Activated naive CD8-positive, alpha-beta T cell treated with anti-CD3 and anti-CD28 coated beads for 36 hours (primary cell): ENCODE measurements at places on chromosomes 5 and 9. TPM values are rescaled to one million over a fixed set of nuclear protein-coding genes. Genes with fewer than 3 reads are reported as not detected.

DNA sequence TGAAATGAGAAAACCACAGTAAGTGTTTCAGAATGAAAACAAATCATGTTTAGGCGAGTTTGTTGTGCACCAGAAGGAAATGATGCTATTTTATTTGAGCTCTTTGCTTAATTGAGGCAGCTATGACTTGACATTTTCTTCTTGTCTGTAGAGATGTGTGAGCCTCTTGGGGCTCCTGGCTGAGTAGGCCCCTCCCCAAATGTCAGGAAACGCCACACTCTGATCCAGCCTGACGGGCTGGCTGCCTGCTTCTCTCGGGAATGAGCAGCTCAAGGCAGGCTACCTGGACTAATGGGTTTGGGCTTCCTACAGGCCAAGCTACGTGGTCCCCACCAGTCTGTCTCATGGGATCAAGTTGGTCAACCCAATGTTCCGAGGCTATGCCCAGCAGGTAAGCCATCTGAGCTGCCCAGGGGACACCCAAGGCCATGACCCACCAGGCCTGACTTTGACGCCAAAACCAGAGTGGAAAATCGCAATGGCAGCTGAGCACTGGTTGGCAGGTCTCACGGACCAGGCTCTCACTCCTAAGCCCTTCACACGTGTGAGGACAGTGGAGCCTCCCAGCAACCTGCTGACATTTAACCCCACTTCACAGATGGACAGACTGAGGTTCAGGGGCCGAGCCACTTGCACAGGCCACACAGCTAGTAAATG is 29.9 kb downstream of the USP20 start:
- peak overlapping the region; percentile 92 for H3K27ac ChIP-seq
- H3K4me3 ChIP-seq = no peak overlapping the region
- DNase-seq = no peak
- H3K4me1 ChIP-seq = peaks cover 72% of the 10 kb centered on the region
- H3K36me3 ChIP-seq = peaks cover 45% of the 10 kb centered on the region

Gene FOXD4L3
- not detected for total RNA-seq

DNA sequence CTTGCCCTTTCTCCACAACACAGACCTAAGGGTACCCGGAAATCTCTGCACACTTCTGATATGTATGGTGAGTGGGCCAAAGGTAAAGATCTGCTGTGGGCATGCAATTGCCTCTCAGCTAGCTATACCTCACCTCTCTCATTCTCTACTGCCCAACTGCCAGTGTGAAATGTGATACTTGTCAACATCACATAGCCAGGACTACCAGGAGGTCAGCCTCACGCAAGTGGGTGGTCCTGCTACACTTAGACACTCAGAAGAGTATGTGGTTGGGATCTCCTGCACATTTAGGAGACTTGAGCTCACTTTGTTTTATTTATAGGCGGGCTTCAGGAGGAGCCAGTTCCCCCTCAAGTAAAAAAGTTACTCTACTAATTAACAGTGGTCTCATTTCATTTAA is 88.0 kb upstream of the MAN2A1 start:
- H3K4me3 ChIP-seq = no peak overlapping the region
- H3K4me1 ChIP-seq = no peaks in the 10 kb centered on the region
- H3K27me3 ChIP-seq = no peaks in the 10 kb centered on the region
- no peak overlapping the region for H3K27ac ChIP-seq

DNA sequence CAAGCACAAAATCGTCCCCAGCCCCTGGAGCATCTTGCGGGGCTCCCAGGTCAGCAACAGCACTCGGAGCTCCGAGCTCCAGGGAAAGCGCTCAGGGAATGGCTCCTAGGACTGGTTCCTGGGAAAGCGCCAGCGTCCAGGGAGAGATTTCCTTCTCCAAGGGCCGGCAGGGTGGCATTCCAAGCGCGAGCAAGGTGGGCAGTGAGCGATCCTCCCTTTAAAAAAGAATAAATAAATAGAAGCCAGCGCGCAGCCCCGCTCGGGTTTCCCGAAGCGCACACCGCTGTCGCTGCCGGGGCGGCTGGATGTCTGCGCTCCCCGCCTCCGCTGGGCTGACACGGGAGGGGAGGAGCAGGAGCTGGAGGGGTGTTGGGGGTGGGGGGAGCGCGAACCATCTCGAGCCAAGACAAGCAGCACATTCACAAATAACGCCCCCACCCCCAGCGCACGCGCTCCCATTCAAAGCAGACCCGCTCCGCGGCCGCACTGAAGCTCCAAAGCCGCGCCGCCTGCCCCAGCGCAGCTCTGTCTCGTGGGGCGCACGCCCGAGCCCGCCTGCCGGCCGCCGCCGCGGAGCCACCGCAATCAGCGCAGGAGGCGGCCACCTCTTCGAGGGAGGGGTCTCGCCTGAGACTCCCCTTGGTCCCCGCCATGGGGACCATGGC is 327.4 kb downstream of the SH3GL2 start:
- H3K4me3 ChIP-seq = no peak overlapping the region
- H3K36me3 ChIP-seq = no peaks in the 10 kb centered on the region
- H3K27me3 ChIP-seq = peaks cover 38% of the 10 kb centered on the region
- no peak for DNase-seq
- no peak overlapping the region for H3K27ac ChIP-seq

- DNase-seq = no peak
- H3K27me3 ChIP-seq = no peaks in the 10 kb centered on the region
- H3K27ac ChIP-seq = no peak overlapping the region
- peaks cover 30% of the 10 kb centered on the region for H3K36me3 ChIP-seq
These were observed 5.3 kb downstream of the MACROH2A1 start for GRCh38 chr5:135393691-135394090.

Gene SEMA5A
- not detected for total RNA-seq

DNA sequence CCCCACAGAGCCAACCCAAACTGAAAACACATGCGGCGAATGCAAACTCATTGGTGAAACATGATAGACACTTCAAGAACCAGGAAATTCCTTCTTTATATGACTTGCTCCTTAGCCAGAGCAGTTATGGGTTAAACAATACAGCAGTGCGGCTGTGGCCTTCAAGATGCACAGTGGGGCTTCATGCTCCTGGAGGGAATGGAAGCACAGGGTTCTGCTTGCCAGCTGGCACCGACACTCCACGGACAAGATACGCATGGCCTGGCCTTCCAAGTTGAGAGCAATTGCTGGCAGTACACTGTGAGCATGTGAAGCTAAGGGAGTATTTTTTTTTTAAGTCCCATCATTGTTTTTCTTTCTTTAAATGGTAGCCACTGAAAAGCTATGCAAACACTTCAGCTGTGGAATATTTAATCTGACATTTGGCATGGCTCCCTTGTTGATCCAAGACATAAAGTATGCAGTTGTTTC is 451.6 kb upstream of the CD180 start:
- H3K36me3 ChIP-seq = no peaks in the 10 kb centered on the region
- no peak for DNase-seq
- no peak overlapping the region for H3K27ac ChIP-seq
- no peak overlapping the region for H3K4me3 ChIP-seq
- H3K4me1 ChIP-seq = peaks cover 10% of the 10 kb centered on the region

Gene WDR38
- not detected for total RNA-seq

Gene EQTN
- not detected for total RNA-seq

GRCh38 chr5:172156541-172156994 is 31.5 kb downstream of the STK10 start:
- peak overlapping the region; percentile 52 for H3K27ac ChIP-seq
- H3K4me1 ChIP-seq = peaks cover 57% of the 10 kb centered on the region
- no peaks in the 10 kb centered on the region for H3K27me3 ChIP-seq

Gene CARTPT
- total RNA-seq = not detected

DNA sequence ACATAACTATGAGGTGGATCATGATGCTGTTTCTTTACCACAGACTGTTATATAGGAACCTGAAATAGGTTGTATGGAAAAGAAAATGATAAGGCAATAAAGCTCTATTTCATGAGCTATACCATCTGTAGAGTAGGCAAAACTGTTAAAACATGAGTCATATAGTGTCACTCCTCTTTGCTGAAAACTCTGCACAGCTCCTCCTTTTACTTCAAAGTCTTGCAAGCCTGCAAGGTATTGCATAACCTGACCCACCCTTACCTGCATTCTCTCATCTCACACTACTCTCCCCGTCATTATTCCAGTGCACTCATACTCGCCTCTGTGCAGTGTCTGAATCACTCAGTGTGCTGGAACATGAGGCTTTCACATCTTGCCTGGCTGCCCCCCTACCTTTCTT is 790.1 kb downstream of the EFNA5 start:
- H3K4me1 ChIP-seq = no peaks in the 10 kb centered on the region
- no peak overlapping the region for H3K27ac ChIP-seq
- H3K27me3 ChIP-seq = no peaks in the 10 kb centered on the region
- no peak overlapping the region for H3K4me3 ChIP-seq
- DNase-seq = no peak

- H3K4me3 ChIP-seq = no peak overlapping the region
- peaks cover 27% of the 10 kb centered on the region for H3K27me3 ChIP-seq
- H3K27ac ChIP-seq = no peak overlapping the region
- DNase-seq = no peak
- peaks cover 6% of the 10 kb centered on the region for H3K4me1 ChIP-seq
These were observed 9.6 kb upstream of the PUM3 start for GRCh38 chr9:2853517-2853916.

Gene CARD9
- 1.5 TPM for total RNA-seq

GRCh38 chr5:107486489-107486888 is 184.2 kb downstream of the EFNA5 start:
- H3K36me3 ChIP-seq = peaks cover 8% of the 10 kb centered on the region
- H3K4me3 ChIP-seq = no peak overlapping the region
- peak; percentile 41 for DNase-seq
- H3K27ac ChIP-seq = no peak overlapping the region

GRCh38 chr9:137394866-137395665 is 27.9 kb downstream of the EXD3 start:
- H3K27me3 ChIP-seq = no peaks in the 10 kb centered on the region
- H3K4me1 ChIP-seq = peaks cover 16% of the 10 kb centered on the region
- H3K36me3 ChIP-seq = peaks cover under 1% of the 10 kb centered on the region
- no peak for DNase-seq
- H3K27ac ChIP-seq = no peak overlapping the region

Gene RNF38
- total RNA-seq = 37.0 TPM

- no peaks in the 10 kb centered on the region for H3K27me3 ChIP-seq
- H3K36me3 ChIP-seq = peaks cover 7% of the 10 kb centered on the region
- no peak overlapping the region for H3K4me3 ChIP-seq
- H3K4me1 ChIP-seq = peaks cover 3% of the 10 kb centered on the region
- DNase-seq = no peak
These were observed 11.4 kb downstream of the HABP4 start for GRCh38 chr9:96461336-96461735.

DNA sequence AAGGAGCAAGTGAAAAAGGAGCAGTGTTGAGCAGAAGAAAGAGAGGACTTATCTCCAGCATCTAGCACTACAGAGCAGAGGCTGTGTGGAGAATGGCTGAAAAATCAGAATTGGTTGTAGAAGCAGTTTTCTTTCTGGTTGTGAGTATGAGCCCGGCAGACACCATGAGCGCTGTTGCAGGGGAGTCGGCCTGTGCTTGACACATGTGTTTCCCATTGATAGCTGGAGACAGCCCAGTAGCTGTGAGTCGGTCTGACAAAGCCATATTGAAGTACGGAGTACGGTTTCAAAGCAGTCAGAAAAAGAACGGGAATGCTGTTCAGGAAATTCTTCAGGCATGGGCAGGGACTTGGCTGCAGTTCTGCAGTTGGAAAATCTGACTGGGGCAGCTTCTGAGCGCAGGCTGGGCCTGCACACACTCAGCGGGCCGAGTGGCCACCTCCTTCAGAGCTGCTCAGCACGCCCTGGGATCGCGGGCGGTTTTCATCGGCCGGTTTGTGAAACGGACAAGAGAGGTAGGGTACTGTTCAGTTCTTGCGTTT is at the start of gene SGCD:
SGCD (plus strand) TSS at position 447 of the 542 bp plus-strand sequence.
- no peak within 1 kb of the TSS for H3K27ac ChIP-seq
- no peak for DNase-seq
- H3K27me3 ChIP-seq = peaks cover 17% of the 10 kb centered on the region
